ENCODE measurements at places on chromosomes 6 and 20. TPM values are rescaled to one million over a fixed set of nuclear protein-coding genes. Genes with fewer than 3 reads are reported as not detected.
A peak's percentile ranks its signal among the peaks of the same experiment; 100 is the strongest.

The DDO gene
- total RNA-seq, result 2.3 TPM

- DNase-seq, result no peak
These were observed 71.0 kb upstream of the MRAP2 start for GRCh38 chr6:83962582-83962981.

- peak; percentile 67 for DNase-seq
These were observed 81.8 kb downstream of the SGK1 start for GRCh38 chr6:134235937-134236751.

DNA sequence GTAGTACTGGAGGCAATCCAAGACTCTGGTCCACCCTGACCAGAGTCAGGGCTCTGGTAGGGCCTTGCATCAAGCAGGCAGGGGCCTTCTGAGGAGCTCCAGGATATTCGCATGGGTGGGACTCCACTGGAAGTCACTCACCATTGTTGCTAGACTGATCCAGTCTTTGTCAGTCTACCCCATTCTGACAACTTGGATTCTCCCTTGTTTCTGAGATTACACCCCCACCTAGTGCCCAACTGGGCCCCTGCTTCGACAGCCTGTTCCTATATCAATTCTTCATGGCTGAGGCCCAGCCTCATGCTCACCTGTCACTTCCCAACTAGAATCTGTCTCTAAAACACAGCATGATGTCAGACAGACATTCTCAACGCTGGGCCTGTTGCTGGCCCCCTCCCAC lies 5.2 kb downstream of the SLC35D3 start:
- DNase-seq, result no peak

The CTAGE9 gene
- not detected for total RNA-seq

The LY86 gene
- total RNA-seq, result not detected

The CRIP3 gene
- total RNA-seq, result not detected

GRCh38 chr6:129890701-129891100 lies 29.6 kb upstream of the TMEM244 start:
- peak; percentile 9 for DNase-seq

- no peak for DNase-seq
These were observed 6.5 kb downstream of the FUT9 start for GRCh38 chr6:96022225-96022624.

Data from fibroblast of the aortic adventitia (primary cell).